Suprapubic skin (tissue), 4 donors: ENCODE measurements at places on chromosomes 1 and 21.

DNA sequence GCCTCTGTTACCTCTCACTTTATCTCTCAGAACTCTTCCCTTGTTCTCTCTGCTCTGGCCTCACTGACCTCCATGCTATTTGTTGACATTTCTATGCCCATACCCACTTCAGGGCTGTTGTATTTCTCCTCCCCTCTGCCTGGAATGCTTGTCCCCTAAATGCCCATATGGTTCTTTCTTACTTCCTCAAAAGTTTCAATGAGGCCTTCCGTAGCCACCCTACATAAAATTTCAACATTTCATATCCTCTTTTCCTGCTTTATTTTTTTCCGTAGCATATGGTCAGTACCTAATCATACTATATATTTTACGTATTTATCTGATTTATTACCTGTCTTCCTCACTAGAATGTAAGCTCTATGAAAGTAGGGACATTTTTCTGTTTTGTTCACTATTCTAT lies 47.1 kb upstream of the ZYG11A start:
- H3K4me1 ChIP-seq, result no peaks in the 10 kb centered on the region
- no peak overlapping the region for H3K27ac ChIP-seq
- no peak overlapping the region for H3K4me3 ChIP-seq
- peaks cover 29% of the 10 kb centered on the region for H3K36me3 ChIP-seq
- DNase-seq, result no peak
- H3K27me3 ChIP-seq, result no peaks in the 10 kb centered on the region

- no peaks in the 10 kb centered on the region for H3K27me3 ChIP-seq
- H3K27ac ChIP-seq, result no peak overlapping the region
- H3K4me3 ChIP-seq, result no peak overlapping the region
- no peaks in the 10 kb centered on the region for H3K36me3 ChIP-seq
- DNase-seq, result no peak
- peaks cover 41% of the 10 kb centered on the region for H3K4me1 ChIP-seq
These were observed 15.0 kb downstream of the ITSN1 start for GRCh38 chr21:33657124-33657820.

- H3K27ac ChIP-seq, result peak overlapping the region; percentile 39
- no peaks in the 10 kb centered on the region for H3K27me3 ChIP-seq
- peaks cover 46% of the 10 kb centered on the region for H3K4me1 ChIP-seq
- no peak overlapping the region for H3K4me3 ChIP-seq
These were observed 142.9 kb downstream of the DHRS3 start for GRCh38 chr1:12475101-12475500.

DNA sequence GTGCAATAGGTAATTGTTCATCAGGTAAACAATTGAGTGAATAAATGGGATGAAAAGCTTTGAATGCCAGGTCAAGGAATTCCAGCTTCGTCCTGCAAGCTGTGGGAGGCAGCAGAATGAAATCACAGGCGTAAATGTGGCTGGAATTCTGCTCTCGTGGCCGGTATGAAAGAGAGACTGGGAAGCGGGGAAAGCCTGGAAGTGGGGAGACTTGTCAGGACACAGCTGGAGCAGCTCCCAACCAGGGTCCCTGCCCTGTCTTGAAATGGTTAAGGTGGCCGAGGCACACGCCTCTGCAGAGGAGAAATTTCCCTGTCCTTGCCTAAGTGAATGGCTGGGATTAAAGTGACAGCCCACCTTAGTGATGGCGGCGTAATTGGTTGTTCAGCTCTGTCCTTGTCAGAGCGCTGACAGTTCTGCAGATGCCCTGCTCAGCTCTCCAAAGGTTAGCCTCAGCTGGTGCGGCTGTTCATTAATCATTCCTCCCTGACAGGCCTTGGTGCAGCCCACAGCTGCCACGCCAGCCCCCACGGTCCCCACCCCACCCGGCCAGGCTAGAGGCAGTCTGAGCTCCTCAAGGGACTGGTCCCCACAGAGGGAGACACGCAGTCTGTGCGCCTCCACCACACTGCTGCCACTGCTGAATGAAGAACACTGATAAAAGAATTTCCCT lies 398.3 kb upstream of the POU3F1 start:
- H3K27me3 ChIP-seq, result peaks cover 21% of the 10 kb centered on the region
- no peak overlapping the region for H3K27ac ChIP-seq
- H3K4me1 ChIP-seq, result no peaks in the 10 kb centered on the region
- no peak for DNase-seq
- no peak overlapping the region for H3K4me3 ChIP-seq
